Stimulated activated CD4-positive, alpha-beta T cell treated with anti-CD3 and anti-CD28 coated beads, Interleukin-15, amount 100 ng/mL, for 48 hours (primary cell): ENCODE measurements at places on chromosomes 7 and 10.

DNA sequence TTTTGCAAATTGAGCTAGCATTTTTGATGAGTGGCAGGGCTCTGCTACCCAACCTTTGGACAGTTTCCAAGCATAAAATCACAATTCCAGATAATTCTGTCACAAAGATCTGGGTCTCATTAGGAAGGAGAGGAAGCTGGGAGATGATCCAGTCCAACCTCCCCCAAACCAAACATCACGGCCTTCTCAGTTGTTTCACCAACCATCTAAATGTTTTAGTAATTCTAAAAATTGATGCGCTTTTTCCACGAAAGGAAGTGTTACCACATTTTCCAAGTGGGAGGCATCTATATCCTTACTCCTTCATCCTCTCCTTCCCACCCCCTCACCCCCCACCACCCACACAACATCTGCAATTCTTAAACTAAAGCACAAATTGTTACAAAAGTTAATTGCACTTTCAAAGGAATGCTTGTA, 108.3 kb downstream of the EGFR start:
- DNase-seq = no peak

DNA sequence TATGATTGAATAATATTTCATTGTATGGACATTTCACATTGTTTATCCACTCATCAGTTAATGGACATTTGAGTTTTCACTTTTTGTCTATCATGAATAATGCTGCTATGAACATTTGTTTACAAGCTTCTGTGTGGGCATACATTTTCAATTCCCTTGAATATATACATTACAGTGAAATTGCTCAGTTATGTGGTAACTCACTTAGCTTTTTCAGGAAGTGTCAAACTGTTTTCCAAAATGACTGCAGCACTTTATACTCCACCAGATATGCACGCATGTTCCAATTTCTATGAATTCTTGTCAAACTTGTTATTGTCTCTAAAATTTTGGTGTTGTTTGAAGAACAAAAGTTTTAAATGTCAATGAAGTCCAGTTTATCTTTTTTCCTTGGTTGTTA, 401.2 kb downstream of the THSD7A start:
- no peak for DNase-seq

GRCh38 chr10:130177250-130177649, 41.1 kb downstream of the GLRX3 start:
- no peak for DNase-seq

DNA sequence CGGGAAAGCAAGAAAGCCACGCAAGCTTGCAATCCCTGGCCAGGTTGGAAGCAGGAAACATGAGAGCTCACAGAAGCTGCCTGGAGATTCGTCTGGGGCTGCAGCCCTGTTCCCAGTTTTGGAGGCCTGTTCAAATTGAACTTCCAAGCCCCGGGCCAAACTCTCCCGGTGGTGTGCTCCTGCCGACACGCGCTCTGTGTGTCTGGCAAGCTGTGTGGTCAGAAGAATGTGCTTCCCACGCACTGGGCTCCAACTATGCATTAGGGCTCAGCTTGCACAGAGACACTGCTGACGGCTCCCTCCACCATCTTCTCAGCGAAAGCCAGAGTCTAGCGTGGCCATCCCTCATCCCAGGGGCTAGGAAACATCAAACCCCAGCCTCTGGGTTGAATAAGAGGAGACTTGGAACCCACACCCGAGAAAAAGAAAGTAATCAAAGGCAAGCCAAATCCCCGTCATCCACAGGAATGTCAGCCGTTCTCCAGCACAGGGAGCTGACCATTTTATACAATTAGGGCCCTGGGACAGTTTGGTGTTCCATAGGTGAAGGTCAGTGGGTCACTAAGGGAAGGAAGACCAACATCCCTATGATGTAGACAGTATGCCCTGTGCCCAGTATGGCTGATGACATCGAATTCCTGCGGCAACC, 107.2 kb downstream of the FGFR2 start:
- DNase-seq = no peak

GRCh38 chr10:101444058-101444898, 90.3 kb downstream of the BTRC start:
- no peak for DNase-seq

DNA sequence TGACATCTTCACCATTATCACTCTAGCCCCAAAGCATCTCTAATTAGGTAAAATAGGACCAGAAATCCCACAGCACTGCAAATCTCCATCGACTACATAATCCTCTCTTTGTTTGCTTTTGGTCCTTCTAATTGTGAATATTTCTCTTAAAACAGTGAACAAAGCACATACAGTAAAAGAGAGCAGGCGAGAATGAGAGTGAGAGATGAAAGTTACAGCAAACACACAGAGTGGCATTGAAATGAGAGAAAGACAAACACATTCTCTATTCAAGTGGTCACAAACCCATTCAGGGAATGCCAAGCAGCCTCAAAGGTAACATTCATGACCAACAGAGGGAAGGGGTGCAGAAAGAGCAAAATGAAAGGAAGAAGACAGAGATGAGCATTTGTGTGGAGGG, 109.8 kb upstream of the PTN start:
- no peak for DNase-seq

GRCh38 chr10:11147722-11148121, 130.1 kb downstream of the CELF2 start:
- no peak for DNase-seq

DNA sequence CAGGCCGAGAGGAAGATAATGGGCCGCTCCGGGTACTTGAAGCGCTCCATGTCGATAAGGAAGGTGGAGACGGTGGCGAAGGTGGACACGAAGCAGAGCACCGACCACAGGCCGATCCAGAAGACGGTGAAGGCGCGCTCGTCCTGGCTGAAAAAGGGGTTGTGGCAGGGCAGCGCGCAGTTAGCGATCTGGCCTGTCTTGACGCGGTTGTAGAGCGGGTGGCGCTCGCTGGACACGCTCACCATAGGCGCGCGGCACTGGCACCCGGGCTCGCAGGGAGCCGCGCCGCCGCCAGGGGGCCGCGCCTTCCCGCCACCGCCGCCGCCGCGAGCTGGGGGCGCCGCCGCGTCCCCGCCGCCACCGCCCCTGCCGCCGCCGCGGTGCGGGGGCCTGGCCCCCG, 1.6 kb downstream of the FZD8 start:
- DNase-seq = no peak

DNA sequence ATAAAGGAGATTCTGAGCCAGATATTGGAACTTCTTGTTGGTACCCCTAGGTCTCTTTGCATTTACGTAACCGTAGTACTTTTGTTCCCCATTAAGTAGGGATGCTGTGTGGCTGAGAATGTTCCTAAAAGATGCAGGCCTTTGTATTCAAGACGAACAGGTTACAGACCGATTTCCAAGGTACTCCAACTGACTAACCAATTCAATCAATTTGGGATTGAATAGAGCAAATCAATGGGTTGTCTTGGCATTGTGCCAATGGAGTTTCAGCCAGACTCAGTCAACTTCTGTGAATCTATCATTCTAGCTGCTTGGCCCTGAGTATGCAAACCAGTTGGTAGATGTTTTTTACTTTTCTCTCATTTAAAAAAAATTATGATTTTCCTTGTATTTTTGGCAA, 347.3 kb upstream of the NPVF start:
- DNase-seq = no peak

DNA sequence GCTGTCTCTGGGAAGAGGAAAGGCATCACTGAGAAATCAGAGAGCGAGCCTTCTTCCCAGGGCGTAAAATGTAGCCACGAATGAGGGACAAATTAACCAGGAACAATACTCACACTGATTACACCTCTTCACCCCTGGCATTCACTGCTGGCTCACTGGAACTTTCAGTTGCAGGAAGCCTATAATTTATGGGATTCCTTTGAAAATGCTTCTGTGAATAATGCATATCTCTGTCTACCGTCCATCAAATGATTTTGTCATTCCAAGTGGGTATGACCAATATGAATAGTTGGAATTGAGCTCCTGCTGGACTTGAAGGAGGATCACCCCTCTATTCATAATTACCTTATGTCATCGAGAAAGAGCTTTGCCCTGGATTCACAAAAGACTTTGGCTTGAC, 360.3 kb upstream of the FZD8 start:
- no peak for DNase-seq

- no peak for DNase-seq
These were observed 243.0 kb downstream of the WDR37 start for GRCh38 chr10:1299041-1299726.

- no peak for DNase-seq
These were observed 6.5 kb downstream of the INHBA start for GRCh38 chr7:41696323-41696916.

DNA sequence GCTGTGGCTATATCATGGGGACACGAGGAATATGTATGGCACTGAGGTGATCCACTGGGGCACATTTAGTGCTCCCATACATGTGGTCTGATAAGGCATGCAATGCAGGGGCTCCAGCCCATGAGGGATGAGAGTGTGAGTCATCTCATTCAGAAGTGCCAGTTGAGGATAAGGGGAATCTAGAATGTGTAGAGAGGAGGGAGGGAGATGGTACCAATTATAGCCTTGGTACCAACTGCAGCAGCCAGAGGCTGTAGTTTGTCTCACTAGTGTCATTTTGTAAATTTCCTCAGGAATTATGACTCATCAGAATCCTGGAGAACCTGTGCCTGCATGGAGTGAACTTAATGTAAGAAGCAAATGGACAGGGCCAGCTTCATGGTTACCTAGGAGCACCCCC, 46.2 kb downstream of the LAMB4 start:
- no peak for DNase-seq

- DNase-seq = no peak
These were observed 10.2 kb downstream of the OGDHL start for GRCh38 chr10:49751636-49752510.

- no peak for DNase-seq
These were observed 28.4 kb upstream of the VWDE start for GRCh38 chr7:12431886-12432556.

DNA sequence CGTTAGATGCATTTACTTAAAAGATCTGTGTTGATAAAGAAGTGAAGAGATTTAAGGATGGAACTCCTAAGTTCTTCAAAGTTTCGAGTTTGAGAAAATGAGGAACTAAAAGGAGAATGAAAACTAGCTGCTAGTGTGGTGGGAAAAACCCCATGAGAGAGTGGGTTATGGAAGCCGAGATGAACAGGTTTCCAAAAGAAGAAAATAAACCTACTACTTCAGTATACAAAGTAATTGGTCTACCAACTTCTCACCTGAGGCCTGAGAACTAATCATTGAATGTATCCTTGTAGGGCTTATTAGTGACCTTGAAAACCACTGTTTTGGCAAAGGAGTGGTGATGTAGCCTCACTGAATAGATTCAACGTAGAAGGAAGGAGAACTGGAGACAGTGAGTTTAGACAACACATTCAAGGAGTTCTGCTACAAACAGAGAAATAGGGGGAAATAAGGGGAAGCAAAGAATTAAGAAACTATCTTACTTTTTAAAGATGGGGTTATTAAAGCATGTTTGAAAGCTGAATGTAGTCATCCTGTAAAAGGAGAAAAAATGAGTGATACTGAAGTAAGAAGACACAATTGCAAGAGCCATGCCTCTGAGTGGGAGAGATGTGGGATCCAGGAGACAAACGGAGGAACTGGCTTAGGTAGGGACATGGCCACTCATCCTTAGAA, 50.8 kb downstream of the CH25H start:
- DNase-seq = no peak

- no peak for DNase-seq
These were observed 724.6 kb upstream of the CELF2 start for GRCh38 chr10:10293041-10293440.

DNA sequence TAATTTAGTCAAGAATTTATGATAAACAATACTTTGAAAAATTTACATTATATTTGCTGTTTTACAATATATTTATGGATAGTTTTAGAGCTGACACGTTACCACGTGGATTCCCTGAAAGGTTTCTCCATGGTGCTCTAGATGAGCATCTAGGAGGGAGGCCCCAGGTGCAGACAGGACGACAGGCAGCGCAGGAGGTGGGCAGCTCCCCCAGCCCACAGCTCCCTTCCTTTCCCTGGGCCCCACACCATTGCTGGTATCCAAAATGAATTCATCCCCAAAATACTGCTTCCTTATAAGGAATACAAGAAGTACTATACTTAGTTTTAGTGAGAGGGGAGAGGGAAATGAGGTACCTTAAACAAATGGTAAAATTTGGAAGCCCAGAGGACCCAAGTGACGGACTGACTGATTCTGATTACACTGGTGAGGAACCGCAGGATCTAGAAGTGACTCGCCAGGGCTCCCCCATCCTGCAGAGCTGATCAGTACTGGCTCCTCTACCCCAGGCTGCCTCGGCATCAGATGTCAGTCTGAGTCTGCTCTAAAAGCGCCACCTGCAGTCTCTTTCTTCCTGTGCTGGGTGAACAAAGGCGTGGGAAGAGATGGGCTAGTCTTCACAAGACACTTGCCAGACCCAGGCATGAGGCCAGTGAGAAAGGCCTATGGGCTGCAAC, 89.2 kb downstream of the DLG5 start:
- peak; percentile 69 for DNase-seq

DNA sequence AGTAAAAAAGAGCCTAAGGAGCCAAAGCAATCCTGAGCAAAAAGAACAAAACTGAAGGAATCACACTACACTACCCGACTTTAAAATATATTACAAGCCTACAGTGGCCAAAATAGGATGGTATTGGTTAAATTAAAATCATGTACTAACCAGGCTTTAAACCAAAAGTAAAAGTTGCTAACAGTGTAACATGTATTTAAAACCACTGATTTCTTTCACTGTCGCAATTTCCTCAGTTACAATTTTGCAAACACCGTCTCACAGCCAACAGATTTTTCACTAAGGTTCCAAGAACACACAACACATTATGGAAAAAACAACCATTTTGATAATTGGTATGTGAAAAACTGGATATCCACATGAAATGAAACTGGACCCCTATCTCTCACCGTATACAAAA, 74.0 kb downstream of the JMJD1C start:
- no peak for DNase-seq

DNA sequence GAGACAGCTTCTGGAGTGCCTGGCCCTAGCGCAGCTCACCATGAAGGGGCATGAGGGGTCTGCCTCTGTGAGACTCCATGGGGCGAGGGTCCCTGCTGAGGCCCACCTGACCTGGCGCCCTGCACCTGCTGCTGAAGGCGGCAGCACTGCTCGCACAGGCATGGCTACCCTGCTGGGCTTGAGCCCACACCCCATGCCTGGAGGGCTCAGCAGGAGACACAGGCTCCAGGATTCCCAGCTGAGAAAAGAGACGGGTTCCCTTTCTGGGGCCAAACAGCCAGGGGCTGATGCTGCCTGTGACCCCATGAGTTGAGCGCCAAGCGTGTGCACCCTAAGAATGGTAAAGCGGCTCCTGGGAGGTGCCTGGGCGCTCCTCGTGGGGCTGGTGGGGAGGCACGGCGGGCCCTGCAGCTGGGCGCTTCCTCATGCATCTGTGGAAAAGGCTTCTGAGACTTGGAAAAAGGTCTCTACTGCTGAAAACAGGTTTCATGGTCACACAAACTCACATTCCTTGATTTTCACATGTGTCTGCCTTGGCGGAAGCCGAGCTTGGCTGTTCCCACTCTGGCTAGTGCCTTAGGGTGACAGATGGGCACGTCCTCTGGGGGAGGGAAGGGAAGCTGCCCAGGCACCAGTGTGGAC, 233.4 kb downstream of the ZMYND11 start:
- DNase-seq = no peak

DNA sequence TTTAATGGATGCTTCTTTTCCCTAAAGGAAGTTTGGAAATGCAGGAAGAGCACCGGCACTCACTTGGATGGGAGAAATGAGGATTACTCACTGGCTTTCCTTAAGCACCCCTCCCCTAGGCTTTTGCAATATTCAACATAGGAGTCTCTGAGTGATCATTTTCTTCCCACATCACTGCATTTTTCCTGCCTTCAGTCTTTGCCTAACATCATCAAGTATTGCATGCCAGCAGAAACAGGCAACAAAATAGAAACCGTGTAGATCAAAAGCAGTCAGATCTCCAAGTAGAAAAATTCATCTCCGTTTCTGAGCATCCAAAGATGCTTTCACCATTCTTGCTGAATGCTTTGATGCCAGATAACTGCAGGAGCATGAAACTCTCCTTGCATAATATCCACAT, 119.9 kb downstream of the ADCYAP1R1 start:
- DNase-seq = no peak
